ENCODE measurements at places on chromosomes 4 and X.

GRCh38 chr4:47662975-47663374, 174.9 kb downstream of the CORIN start:
- no peak for ATAC-seq

- ATAC-seq: no peak
These were observed 151.6 kb downstream of the AASDH start for GRCh38 chr4:56235725-56236124.

DNA sequence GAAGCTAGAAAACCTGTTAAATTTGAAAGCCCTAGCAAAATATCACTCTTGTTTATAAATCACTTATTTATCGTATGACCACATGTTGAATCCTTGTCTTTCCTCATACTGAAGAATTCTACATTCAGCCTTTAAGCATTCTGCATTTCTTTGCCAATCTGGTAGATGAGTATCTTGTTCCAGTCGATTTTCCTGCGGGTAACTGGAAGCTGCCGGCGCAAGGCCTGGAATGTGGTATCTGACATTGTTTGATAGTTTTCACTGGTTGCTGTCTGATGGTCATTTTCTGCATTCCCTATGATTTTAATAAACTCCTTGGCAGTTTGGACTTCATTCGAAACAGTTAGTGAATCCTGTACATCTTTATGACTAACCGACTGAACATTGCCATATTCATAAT, 13.7 kb upstream of the PHKA1 start:
- ATAC-seq: no peak

DNA sequence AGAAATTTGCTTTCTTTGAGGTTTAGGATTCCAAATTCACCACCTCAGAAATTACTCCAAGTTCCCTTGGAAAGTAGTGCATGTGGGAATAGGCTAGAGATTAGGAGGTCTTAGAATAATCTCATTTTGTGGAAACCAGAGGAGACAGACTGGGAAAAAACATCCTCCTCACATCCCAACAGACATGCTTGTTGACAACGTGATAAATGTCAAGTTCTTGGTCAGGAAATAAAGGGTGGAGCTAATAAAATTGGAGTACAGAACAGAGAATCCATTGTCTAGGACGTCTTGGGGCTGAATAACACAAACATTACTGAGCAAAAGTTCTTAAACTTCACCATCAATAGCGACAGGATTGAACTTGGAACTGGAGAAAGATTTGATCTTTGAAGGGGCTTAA, 233.4 kb downstream of the PABPC4L start:
- no peak for ATAC-seq

- ATAC-seq: no peak
These were observed 69.6 kb downstream of the EPHA5 start for GRCh38 chr4:65600656-65601055.

DNA sequence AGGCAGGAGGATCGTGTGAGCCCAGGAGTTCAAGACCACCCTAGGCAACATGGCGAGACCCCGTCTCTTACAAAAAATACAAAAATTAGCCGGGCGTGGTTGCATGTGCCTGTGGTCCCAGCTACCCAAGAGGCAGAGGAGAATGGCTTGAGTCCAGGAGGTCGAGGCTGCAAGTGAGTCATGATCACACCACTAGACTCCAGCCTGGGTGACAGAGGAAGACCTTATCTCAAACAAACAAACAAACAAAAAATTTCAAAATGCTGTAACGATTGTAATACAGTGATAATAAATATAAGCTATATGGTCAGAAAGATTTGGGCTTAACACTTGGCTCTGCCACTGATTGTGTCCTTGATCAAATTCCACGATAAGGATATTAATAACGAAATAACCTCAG, 24.2 kb downstream of the SLC25A4 start:
- ATAC-seq: no peak

DNA sequence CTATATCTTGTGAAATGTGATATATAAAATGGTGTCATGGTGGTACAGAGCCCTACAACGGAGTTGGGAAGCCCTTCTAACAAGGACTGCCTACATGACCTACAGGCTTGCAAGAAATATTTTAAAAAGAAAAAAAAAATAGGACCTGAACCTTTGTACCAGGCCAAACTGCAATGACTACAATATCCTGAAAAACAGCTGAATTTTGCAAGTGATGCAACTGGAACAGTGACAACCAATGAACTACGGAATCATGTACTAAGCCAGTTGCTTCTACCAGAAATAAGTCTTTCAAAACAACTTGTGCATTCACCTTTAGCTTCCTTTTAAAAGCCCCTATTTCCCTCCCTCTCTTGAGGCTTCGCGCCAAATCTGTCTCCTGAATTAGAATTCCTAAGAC, 58.4 kb downstream of the PDGFC start:
- ATAC-seq: no peak

Measured in activated T-helper 17 cell treated with anti-CD3 and anti-CD28 coated beads, Interleukin-2, amount 50 U/mL, for 72 hours (primary cell).